ENCODE measurements at places on chromosomes 1 and 21. TPM values are rescaled to one million over a fixed set of nuclear protein-coding genes. Genes with fewer than 3 reads are reported as not detected.

SLC44A3 gene
- 20.0 TPM for total RNA-seq

SPATA45 gene
- not detected for total RNA-seq

ACKR1 gene
- not detected for total RNA-seq

BTBD19 gene
- total RNA-seq: 11.8 TPM

VSIG8 gene
- total RNA-seq: 0.39 TPM

VHLL gene
- total RNA-seq: not detected

GOLT1A gene
- not detected for total RNA-seq

LCE2D gene
- total RNA-seq: not detected

CTSS gene
- total RNA-seq: 1.2 TPM

ERICH3 gene
- not detected for total RNA-seq

NPL gene
- 1.3 TPM for total RNA-seq

Data from placental epithelial cell (primary cell).